NAMALWA (cell line): ENCODE measurements at places on chromosomes 12 and 14.
A peak's percentile ranks its signal among the peaks of the same experiment; 100 is the strongest.

DNA sequence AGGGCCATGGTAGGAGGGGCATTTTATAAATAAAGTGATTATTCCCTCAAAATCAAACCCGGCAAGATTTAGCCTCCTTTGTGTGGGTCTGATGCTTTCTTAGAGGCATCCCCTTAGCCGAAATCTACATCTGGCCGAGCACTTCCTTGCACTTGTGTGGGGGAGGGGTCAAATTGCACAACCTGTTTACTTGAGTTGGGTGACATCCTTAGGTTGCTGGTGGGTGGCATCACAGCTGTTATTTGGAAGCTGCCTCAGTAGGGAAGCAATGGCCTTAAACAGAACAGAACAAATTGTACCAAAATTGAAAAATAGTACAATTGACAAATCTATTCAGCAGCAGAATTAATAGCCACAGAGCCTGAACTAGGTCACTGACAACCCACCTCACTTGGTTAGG, 546.1 kb downstream of the SNAPC1 start:
- no peak for DNase-seq

DNA sequence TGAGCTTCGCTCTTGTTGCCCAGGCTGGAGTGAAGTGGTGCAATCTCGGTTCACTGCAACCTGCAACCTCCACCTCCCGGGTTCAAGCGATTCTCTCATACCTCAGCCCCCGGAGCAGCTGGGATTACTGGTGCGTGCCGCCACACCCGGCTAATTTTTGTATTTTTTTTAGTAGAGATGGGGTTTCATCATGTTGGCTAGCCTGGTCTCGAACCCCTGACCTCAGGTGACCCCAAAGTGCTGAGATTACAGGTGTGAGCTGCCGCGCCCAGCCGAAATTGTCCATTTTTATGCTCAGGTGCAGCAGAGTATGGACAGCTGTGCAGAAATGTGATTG, 19.2 kb upstream of the CYP46A1 start:
- peak; percentile 52 for DNase-seq

GRCh38 chr12:86513226-86513625, 257.0 kb upstream of the MGAT4C start:
- peak; percentile 15 for DNase-seq

DNA sequence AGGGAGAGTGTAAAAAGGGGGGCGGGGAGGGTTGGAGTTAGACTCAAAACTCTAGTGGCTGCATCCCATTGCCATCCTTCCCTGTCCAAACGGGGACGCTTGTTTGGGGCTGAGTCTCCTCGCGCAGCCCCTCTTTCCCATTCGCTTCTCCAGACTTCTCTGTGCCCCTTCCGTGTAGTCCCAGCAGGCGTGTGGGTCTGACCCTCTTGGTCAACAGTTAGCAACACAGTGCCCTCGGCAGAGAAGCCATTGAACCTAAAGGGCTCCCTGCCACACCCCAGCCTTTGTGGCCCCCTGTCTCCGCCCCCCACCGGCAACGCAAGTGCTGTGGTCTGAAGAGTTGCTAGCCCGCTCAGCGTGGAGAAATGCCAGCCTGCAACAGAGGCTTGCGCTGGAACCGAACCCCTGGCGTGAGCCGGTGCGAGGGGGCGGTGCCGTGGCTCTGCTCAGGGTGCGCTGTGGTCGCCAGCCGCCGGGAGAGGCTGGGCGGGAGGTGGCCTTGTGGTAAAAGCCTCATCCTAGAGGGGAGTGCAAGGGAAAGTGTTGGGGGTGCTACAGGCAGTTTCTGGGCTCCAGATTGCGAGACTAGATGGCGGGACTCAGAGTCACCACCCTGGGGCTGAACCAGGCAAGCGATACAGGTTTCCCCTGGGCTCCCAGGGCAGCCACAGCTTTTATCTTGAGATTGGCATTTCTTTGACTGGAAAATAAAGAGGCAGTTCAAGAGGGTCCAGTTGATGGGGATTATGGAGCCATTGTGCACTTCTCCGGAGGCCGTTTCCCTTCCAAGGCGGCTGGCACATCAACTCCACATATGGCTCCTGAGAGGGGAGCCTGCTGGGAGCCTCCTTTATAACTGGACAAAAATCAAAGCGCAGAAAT, 2.1 kb downstream of the PLXNC1 start:
- DNase-seq, result no peak

GRCh38 chr12:2664721-2665577, 129.8 kb upstream of the FKBP4 start:
- no peak for DNase-seq

DNA sequence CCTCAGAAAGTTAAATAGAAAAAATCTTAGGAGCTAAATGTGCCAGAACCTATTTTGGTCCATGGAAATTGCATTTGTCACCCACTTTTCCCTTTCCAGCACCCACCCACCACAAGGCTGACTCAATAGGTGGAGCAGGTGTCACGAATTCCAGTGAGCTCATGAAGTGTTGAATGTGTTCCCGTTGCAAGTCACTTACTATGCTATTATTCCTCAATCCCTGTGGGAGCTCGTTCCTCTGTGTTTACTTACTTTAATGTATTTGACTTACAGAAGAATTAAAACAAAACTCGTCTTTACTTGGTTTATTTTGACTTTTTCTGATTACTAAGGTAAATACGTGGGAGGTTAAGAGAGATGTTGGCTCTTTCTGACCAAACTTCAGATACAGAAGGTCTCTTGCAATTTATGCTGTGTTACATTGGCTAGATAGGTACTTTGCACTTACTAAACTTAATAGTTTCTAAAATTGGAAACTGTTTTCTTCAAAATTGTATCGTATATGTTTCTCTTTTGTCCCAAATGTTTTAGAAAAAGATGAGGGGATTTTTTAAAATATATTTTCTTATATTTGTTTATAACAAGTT, 269.4 kb upstream of the NOVA1 start:
- DNase-seq, result no peak

GRCh38 chr12:27610374-27610773, 85.9 kb upstream of the REP15 start:
- no peak for DNase-seq

DNA sequence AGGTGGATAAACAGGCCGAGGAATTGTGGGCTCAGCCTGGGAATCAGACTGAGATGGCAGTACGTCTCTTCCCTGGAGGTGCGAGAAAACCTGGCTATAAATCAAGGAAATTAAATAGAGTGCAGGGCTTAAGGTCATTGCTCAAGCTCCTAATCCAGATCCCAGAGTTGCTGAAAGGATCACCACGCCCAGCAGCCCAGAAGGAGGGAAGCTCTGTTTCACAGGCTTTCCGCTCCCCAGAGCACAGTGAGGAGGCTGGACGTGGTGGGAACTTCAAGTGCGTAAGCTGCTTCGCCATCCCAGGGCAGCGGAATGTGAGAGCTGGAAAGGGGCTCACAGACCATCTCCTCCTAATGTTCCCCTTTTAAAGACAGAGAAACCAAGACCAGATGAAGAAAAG, 651.6 kb upstream of the TBX3 start:
- DNase-seq, result no peak

GRCh38 chr12:6605421-6606330, 1.5 kb downstream of the CHD4 start:
- peak; percentile 61 for DNase-seq
